Retinal pigment epithelial cell (primary cell): ENCODE measurements at places on chromosomes 7 and 10.

- DNase-seq = no peak
Observed at GRCh38 chr10:133241501-133242205, 4.0 kb downstream of the VENTX start.

DNA sequence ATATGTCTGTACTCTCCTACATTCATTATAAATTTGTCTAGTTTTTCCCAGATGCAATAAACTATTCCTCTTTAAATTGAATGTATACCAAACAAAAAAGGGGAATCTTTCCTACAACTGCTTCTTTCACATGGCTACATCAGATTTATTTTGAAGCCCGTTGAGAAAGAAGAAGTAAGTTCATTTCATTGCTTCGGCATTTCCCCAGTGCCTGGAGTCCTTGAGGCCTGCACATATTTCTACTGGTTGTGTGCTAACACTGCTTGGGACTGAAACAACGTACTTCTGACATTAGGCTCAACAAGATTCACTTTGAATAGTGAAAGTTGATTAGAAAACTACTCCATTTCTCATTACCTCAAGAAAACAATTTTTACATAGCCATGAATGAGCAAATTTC, 201.7 kb downstream of the PHF14 start:
- no peak for DNase-seq

GRCh38 chr7:77877791-77878190, 79.2 kb downstream of the PHTF2 start:
- no peak for DNase-seq

DNA sequence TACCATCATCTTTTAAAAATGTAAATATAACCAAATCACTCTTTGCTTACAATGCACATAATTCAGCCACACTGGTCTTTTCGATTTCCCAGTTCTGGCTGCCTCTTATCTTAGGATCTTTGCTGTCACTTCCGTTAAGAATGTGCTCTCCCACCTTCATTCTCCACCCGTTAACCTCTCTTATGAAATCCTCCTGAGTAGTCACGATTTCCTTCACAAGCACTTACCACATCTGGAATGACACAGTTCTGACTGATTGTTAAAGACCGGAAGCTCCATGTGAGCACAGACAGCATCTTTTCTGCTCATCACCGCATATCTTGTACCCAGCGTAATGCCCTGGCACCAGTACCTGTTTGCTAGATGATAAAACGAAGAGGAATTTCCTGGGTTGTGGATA, 84.3 kb downstream of the CUL2 start:
- no peak for DNase-seq

GRCh38 chr10:7038416-7038815, 372.4 kb downstream of the SFMBT2 start:
- DNase-seq = no peak

DNA sequence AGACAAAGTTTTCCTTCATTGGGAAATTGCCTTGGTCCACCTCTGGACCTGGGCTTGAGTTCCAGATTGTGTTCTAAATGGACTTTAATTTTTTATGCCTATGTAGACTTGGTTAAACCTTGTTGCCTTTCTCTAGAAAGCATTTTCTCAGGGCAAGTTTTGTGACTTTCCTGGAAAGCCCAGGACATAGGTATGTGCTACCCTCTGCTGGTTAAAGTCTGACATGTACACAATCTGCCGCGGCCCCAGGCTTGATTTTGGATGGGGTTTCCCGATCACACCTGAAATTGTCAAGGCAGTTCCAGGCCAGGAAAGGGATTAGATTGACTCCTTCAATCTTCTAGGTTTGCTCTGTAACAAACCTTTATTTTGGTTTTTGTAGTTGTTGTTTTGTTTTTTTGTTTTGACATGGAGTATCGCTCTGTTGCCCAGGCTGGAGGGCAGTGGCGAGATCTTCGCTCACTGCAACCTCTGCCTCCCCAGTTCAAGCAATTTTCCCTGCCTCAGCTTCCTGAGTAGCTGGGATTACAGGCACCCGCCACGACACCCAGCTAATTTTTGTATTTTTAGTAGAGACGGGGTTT, 14.1 kb upstream of the AKR1B10 start:
- DNase-seq = no peak

DNA sequence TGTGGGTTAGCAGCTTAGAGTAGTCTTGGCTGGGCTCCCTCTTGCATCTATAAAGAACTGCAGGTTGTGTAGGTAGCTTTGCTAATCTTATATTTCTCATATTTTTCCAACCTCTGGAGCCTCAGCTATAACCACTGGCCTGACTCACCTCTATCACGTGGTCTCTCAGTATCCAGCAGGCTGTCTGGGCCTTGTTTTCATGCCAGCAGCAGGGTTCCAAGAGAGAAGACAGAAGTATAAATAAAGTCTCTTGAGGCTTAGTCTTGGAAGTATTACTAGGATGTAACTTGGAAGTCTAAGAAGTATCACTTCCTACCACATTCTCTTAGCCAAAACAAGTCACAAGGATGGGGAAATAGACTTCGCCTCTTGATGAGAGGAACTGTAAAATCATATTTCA, 73.3 kb downstream of the WIPF3 start:
- DNase-seq = no peak
